ENCODE measurements at places on chromosomes 1 and 21.

- peak; percentile 72 for DNase-seq
Measured at GRCh38 chr1:15810073-15810472, 2.6 kb upstream of the UQCRHL start.

DNA sequence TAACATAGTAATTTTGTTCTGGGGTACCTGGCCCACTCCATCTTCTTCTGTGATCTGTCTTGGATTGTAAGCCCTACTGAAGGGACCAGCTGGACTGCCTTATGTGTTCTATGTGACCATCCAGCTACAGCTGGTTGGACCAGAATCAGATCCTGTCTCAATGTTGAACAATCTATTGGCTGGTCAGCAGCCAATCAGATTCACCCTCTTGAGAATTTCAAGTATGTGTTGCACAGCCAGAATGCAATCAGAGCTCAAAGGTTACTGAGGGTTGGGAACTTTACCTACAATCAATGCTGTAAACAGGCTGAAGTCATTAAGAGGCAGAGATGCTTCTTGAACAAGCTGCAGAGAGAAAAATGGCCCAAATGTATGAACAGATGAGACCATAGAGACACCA, 61.9 kb downstream of the KCNC4 start:
- no peak for DNase-seq

DNA sequence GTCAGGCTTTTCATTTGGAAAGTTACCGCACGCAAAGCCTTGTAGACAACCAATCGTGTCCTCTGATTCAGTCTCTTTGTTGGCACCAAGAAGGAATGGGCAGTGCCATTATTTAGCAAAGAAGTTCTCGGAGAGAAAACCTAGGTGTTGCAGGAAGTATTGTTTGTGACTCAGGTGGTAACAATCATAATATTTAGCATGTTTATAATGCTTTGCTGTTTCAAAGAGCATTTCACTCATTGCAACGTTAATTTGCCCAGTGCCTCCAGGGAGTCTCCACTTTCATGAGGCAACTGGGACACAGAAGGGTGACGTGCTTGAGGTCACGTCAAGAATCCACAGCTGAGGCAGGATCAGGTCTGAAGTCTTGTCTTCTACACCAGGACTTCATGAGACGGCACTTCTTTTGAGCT, 31.4 kb downstream of the STPG1 start:
- DNase-seq = no peak

- DNase-seq = no peak
Measured at GRCh38 chr1:20380175-20380574, 89.5 kb downstream of the VWA5B1 start.

DNA sequence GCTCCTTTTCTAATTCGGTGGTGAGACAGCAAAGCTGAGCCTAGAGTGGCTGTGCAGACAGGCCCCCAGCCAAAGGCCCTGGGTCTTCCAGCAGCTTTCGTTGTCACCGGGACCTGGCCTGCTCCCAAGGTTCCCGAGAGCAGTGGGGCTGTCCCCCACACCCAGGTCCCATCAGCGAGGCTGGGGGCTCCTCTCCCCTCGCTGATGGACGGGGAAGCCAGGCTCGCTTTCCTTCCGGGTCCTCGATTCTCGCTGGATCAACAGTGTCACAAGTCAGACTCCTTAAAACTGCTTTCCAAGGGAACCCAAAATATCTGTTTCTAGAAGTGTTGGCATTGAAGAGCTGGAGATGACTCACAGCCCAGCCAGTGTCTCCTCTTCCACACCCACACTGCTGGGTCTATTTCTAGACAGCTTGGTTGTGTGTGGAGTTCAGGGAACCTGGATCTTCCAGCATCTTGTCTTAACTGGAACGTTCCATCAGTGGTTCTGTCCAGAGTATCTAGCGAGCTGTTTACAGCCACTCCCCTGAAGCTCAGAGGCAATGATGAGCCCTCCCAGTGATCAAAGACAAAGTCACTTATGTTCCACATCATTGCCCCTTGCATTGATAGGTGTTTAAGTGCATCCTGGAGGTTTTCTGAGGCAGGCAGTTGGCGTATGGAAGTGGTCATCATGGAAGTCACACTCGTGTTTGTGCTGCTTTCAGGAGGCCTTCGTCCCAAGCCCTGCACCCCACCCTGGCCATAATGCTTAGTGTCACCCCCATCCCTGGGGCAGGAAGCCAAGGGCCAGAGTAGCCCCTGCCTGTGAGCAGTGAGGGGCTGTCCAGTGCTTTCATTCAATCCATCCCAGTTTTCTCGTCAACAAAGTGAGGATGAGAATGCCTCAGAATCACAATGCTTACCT, 35.2 kb downstream of the RRP1 start:
- no peak for DNase-seq

DNA sequence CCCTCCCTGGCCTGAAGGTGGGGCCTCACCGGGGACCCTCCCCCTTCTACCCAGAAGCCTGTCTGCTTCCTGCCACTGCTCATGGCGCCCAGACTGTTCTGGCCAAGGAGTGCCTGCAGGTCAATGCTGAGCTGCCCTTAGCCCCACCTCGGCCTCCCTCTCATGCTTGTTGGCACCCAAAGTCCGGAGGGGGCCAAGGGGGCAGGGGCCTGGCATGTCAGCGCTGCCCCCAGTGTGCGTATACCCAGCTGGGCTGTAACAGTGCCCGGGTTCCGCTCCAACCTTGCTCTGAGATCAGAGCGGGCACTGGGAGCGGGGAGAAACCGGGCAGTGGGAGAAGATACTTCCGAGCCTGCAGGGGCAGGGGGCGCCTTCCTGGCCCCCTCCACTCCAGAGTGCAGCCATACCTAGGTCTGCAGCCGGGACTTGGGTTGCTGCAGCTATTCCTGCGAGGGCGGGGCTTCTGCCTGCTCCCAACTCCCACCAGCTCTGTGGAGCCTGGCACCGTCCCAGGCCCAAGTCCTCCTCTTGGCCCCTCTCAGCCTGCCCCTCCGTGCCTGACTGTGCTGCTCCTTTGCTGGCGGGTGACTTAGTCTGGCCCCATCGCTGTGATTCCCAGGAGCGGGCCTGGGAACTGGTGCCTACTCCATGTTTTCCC, 21.4 kb upstream of the TGFB2 start:
- DNase-seq = no peak

DNA sequence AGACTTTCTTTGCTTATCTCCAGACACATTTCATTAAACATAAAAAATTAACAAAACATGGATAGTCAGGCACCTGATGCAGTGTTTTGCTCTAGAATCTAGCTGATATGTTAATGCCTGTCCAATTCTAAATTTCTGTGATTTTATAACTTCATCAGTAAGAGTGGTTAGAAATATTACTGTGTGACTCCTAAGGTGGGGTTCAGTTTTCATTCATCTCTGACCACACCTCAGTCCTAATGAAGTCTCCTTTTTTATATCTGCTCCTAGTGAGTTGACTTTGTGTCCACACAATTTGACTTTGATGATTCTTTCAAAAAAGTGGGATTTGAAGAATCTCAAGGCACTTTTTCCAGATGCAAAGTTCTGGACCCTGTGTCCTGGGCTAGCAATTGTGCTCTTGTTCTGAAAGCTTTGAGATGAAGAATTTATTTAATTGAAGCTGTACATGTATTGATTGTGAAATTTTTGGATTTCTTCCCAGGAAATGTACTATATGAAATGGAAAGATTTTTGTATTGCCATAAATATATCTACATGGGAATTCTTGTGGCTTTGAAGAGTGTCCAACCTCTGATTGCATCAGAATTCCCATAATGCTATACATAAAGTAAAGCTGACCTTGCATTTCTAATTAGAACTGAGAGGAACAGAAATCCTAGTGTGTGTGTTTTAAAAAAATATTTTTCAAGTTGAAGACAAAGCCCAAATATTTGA, 111.2 kb downstream of the GIPC2 start:
- no peak for DNase-seq

DNA sequence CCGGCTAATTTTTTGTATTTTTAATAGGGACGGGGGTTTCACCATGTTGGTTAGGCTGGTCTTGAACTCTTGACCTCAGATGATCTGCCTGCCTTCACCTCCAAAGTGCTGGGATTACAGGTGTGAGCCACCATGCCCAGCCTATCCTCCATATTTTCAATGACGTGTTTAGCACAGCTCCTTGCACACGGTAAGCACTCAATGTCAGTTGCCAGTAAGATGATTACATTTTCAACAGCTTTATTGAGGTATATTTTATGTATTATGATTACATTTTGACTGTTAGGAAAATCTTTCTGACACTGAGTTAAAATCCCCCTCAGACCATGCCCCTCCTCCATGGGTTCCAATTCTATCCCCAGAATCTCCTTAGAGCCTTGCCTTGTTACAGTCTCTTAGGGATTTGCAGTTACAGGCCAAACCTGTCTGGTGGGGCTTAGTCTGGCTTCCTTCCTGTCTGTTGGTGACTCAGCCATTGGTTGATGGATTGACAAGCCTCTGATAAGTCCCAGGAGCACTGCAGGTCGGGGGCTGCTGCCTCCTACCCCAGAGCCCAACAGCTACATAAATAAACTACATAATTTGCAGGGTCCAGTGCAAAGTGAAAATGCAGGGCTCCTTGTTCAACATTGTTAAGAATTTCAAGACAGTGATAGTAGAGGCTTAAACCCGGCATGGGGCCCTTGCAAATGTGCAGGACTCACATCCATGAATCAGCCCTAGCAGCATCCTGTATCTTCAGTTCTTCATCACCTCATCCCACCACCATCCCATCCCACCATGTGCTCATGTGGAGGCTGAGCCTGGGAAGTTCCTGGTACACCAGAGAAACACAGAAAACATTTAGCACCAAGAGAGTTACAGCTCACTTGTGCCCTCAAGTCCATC, 23.4 kb downstream of the COA7 start:
- DNase-seq = no peak

- peak; percentile 15 for DNase-seq
Measured at GRCh38 chr21:39386194-39386593, 37.3 kb upstream of the HMGN1 start.

Data from hippocampal formation (tissue), 2 donors.